ENCODE measurements at places on chromosomes 3 and 15.

DNA sequence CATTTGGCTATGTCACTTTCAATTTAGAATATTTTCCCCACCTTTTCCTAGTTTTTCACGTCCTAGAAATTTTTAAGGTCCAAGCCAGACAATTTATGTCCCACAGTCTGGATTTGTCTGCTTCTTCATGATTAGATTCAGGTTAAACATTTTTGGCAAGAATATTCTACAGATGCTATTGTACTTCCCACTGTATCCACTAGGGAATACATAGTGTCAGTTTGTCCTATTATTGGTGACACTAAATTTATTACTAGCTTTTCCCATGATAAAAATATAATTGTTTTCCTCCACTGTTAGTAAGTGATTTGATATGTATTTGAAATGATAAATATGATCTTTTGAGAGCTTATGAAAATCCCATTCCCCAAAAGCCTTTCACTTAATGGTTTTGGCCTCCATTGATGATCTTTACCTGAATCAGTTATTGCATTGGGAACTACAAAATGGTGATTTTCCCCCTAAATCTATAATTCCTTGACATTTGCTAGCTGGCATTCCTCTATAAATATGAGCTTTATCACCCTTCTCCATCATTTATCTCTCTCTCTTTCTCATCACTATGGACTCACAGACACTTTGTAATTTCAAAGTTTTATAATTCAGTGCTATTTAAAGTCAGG, 8.3 kb downstream of the ARL14 start:
- DNase-seq, result no peak

- no peak for DNase-seq
Observed at GRCh38 chr3:22115581-22115980, 364.6 kb upstream of the ZNF385D start.

DNA sequence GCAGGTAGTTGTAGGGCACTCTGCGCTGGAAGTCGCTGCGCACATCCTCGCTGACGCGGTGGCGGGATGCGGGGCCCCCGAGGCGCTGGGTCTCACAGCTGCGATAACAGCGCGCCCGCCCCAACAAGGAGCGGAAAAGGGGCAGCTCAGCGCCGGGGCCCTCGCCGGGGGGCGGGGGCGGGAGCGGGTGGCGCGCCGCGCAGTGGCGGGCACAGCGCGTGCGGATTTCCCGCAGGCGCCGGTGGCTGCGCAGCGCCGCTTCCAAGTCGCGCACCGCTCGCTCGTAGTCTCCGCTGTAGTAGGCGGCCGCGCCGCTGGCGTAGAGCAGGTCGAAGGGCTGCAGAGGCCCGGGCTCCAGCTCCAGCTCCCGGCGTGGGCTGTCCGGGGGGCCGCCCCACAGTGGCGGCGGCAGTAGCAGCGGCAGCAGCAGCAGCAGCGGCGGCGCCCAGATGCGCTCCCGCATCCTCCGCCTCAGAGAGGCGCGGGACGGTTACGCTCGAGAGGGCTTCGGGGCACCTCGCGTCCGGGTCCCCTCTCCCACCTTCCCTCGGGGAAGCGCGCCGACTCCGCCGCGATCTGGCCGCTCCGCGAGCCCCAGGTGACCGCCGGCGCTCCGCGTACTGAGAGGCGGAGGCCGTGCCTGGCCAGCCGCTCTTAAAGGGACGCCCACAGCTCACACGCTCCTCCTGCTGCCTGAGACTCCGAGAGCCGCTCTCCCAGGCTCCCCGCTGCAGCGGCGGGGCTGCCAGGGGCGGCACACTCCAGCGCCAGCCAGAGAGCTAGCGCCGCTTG, at the start of gene P3H2:
Gene P3H2, minus strand, starts transcription at position 629 of the 792 bp plus-strand sequence. Its CDS starts 166 bp downstream, at position 463.
- DNase-seq, result peak; percentile 97

DNA sequence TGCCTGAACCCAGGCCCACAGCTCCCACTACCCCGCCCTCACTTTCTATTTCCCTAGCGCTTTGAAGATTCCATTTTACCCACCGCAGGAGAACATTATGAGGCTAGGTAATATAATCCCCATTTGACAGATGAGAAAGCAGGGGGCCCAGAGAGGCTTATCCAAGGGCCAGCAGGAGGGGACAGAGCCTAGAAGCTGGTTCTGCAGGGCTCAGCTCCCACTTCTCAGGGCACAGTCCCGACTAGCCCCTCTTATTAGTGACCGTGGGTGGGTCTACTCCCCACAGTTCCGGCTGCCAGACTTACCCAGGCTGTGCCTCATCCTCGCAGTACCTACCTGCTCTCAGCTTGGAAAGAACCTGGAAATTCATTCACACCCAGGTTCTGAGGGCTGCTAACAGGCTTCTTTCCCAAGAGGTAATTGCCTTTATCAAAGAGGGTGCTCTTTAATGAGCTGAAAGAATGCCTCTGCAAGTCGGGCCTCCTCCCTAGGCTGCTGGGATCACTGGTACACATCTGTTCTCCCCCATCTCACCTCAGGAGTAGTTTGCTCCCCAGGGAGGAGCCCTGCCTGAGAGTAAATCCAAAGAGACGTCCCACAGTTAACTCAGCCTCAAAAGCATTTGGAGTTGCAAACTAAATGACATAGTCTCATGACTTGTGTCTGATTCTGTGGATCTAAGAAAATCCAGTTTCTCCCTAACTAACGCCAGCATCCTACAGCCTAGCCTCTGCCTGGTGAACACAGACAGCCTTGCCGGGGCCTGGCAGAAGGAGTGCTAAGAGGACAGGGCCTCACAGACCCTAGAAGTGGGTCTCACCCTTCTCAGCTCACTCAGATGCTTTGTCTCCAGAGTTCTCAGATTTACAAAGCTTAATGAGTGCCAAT, 125.0 kb downstream of the CHSY1 start:
- no peak for DNase-seq

- no peak for DNase-seq
Observed at GRCh38 chr15:85580879-85581278, 200.5 kb downstream of the AKAP13 start.

DNA sequence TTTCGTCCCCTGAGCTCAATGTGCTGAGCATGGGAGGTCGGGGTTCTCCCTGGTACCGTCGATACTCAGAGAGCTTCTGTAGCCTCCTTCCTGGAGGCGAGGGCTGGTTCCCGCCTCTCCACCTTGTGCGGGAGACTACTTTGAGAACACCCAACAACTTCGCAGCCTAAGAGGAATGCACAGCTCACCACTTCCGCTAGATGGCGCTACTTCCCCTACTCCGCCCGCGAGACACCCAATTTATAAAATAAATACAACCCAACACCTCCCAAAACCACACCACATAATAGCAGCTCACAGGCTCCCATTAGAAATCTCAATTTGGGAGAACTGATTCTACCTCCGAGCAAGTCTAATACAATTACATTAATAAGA, 1.2 kb downstream of the RGMA start:
- peak; percentile 90 for DNase-seq

DNA sequence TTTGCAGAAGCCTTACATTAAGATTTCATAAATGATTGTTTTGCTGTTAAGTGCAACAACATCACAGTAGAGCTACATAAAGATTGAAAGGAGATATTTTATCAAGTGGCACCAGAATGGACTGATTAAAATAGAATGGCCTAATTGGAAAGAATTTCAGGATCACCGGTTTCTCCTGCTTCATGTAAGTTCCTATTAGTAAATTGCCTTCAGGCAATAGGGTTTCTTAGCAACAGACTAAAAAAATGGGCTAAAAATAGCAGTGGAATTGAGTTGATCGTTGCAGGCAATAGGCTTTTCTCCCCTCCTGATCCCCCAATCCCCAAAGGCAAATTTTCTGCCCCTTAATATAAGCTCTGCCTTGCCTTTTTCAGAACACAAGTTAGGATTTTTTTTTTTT, 917 bp downstream of the LNP1 start:
- DNase-seq, result peak; percentile 55

- no peak for DNase-seq
Observed at GRCh38 chr15:75460646-75461045, 9.2 kb upstream of the SIN3A start.

GRCh38 chr15:41904541-41905005, 10.7 kb upstream of the SPTBN5 start:
- DNase-seq, result peak; percentile 89

DNA sequence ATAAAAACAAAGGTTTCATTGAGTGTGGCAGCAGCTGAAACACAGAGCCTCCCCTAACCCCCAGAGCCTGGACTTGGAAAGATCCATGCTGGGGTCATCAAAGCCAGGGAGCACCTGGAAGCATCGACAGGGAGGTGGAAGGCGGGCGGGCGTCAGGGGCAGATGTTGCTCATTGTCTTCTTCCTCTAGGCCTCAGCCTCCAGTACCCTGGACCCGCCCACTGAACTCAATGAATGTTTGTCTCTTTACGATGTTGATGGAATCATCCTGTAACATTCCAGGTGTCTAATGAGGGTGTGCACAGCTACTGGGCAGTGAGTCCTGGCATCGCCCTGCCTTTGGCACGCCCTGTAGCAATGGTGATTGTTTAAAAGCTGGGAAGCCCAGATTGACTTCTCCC, 9.8 kb downstream of the GP5 start:
- DNase-seq, result no peak

DNA sequence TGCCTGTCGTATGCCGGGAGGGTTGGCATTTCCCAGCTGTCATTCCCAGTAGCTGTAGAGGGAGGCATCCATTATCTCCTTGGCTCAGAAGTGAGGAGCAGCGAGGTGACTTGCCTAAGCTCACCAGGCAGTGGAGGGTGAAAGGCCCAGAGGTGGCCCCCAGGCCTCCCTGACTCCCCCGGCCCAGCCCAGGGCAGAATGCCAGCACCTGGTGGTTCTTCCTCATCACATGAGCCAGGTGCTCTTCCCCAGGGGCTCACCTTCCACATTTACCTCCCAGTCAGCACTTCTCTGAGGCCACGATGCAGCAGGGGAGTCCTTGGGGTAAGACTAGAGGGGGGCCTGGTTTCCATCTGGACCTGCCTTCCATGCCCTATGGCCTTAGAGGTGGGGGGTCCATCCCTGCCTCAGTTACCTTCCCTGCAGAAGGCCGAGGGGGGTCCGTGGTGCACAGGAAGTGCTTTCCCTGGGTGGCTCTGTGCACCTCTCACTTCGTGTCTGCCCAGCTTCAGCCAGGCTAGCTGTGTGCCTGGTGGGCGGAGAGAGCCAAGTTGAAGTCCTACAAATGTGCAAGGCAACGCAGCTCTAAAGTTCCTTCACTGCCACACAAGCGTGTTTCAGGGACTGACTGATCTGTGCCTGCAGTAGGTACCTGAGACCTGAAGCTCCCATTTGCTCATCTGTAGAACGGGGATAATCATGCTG, 70.3 kb upstream of the PLXNA1 start:
- DNase-seq, result no peak

DNA sequence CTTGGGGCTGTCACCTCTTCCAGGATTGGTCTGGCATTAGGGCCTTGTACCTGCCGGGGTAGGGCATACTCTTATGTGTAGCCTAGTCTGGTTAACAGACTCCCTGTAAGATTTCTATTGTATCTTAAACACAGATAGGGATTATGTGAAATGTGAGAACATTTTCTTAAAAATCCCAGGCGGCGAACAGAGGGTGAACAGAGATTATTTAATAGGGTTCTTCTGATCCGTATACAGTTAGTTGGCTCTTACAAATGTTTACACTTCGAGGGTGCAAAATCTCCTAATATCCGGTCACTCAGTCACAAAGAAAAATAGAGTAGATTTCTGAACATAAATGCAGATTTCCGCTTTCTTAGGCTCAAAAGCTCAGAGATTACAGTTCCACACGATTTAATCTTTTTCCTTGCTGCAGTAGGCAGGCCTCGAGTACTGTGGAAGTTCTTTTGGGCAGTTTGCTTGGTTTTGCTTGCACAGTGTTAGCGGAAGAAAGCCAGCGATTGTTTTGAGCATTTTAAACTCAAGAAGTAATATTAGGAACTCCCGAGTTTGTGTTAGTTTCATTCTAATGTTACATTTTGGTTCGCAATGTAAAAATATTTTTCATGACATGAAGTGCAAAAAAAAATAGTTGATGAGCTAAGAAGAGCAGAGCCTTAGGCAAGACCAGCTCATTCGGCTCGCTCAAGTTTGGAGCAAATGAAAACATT, 993 bp downstream of the PLCL2 start:
- peak; percentile 39 for DNase-seq

DNA sequence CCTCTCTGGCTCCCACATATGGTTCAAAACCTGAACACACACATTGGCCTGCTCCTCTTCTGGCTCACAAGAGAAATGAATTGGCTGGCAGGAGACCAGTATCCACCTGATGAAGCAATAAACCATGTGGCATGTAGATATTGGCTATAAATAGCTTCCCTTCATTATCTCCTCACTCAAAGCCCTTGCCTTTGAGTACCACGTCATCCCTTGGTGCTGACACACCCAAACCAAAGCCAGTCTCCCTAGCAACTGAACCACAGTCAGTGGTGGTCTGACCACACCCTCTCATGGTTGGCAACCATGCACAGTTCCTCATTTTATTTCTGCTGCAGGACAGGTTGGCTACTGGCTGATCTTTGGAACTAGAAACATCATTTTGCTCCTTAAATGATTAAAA, 98.8 kb downstream of the ZNF621 start:
- no peak for DNase-seq

DNA sequence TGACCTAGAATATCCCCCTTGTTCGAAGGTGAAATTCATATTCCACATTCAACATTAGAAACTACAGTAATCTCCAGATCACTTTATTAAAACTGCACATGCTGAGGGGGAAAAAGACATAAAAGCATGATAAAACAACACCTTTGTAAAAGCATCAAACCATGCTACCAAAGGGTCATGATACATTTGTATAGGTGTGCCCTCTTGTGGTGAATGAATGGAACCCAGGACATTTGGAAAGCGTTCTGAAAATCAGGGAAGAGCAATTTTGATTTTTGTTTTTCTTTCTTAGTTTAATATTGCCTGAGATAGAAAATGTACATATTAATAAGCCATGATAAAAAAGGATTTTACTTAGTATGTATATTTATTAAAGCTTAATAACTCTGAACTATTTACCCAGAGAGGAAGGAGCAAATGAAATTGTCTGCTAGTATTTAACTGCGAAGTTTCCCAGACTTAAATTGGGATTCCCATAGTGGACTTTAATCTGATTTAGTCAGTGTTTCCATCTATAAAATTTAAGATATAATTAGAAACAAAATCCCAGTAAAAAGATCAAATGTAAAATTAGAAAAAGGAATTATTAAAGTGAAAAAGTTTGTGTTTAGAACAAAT, 105.8 kb upstream of the ARL6 start:
- DNase-seq, result peak; percentile 28

GRCh38 chr15:57377478-57377847, 1.2 kb downstream of the CGNL1 start:
- no peak for DNase-seq
